ENCODE measurements at places on chromosomes 1 and 21.

- DNase-seq, result no peak
Measured at GRCh38 chr1:39754906-39755504, 16.1 kb downstream of the OXCT2 start.

DNA sequence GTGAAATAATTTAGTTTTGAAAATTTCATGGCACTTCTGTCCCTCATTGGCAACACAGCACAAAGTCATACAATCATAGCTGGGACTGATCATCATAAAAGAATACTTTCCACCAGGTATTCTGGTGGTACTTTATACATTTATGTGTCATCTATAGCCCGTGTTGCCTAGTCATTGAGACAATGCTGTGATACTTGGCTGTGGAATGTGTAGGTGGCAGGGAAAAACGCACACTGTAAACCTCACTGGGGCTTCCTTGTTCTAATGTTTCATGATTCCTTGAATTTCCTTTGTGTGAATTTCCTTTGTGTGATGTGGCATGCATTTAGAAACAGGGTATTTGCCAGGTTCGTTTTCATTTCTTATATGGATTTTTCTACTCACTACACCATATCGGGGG is 118.3 kb downstream of the FMN2 start:
- no peak for DNase-seq

DNA sequence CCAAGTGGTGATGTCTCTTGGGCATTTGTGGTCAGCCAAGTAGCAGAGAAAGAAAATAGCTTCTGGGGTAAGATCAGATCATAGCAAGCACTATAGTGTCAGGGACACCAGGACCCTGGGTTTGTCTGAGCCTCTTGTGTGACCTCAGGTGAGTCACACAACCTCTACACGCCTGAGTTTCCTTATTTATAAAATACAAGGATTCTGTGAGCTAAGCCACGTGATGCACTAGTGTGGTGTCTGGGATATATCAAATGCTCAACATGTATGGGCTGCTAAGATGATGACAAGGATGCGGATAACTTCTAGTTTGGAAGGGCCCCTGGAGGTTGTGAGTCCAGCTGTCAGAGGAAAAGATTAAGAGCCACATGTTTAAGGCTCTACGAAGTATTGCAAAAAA is 24.5 kb upstream of the ZNF436 start:
- no peak for DNase-seq

DNA sequence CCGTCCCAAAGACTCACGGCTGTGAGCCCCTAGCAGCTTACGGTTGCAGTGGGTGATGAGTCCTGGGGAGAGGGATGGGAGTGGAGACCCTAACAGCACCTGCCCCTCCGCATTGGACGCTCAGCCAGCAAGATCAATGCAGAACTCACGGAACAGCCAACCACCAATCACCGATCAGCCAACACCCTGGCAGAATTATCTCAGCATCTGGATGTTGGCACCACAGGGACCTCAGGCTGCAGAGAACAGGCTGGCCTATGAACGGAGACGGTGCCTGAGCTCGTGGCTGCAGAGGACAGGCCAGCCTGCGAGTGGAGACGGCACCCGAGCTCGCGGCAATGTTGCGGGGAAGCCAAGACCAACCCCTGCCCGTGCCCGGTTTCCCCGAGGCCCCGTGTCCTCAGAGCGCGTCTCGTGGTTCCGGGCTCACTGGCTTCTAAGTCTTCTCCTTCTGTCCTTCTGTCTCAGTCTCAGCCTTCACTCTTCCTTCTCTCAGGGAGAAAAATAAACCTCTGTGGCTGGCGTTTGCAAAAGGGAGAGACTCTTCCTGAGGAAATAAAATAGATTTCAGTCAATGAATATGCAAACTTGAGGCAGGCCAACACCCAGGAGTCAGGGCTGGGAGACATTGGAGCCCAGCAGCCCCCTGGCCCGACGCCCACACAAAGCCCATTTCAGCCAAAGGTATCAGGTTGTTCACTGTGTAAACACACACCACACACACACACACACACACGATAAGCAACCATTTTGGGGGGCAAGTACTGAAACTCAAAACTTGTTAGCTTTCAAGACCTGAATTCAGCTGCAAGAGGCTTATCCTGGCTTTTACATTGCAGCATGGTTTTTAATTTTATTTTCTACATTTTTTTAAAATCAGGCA is 67.8 kb downstream of the SIK1 start:
- no peak for DNase-seq

- no peak for DNase-seq
Measured at GRCh38 chr1:21914880-21915640, 22.1 kb downstream of the HSPG2 start.

DNA sequence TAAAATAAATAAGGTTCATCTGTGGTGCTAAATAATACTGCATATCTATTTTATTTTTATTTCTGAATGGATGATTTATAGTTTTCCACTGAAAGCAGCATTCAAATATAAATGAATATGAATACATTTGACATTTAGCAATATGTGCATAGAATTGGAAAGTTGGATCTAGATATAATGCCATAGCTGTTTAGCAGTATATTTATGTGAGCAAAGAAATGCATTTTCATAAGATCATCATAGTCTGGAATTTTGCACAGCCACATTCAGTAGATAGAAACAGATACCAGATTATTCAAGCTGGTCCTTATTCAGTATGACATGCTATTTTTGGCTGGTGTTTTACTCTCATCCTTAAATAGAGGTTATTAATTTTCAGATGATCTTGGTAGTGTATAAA is 46.0 kb downstream of the SNX7 start:
- no peak for DNase-seq

- no peak for DNase-seq
Measured at GRCh38 chr1:40815420-40815819, 31.8 kb downstream of the KCNQ4 start.

DNA sequence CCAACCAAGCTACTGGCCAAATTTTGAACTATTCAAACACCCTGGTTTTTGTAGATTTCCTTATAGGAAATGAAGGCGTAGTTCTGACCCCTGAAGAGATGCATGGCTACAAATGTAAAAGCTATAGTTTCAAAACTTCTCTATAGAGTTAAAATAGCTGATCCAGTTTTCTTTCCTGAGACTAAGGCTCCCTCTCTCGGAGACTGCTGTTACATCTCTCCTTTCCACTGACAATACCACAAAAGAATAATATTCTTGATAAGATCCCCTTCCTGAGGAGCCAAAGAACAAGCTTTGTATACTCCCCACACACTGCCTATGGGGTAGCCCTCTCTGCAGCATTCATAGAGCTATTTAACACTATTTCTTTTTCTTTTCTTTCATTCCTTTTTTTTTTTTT is 6.7 kb upstream of the CFAP126 start:
- no peak for DNase-seq

- DNase-seq, result no peak
Measured at GRCh38 chr1:200473698-200474371, 64.0 kb upstream of the ZNF281 start.

GRCh38 chr1:48093147-48093546 is 96.0 kb upstream of the TRABD2B start:
- no peak for DNase-seq

GRCh38 chr1:114314098-114314497 is 160.4 kb upstream of the SYT6 start:
- no peak for DNase-seq

- DNase-seq, result no peak
Measured at GRCh38 chr1:80375109-80375508, 1368.6 kb upstream of the ADGRL4 start.

- DNase-seq, result no peak
Measured at GRCh38 chr1:10599194-10599861, 124.6 kb downstream of the PEX14 start.

GRCh38 chr1:29349871-29350491 is 113.7 kb downstream of the PTPRU start:
- DNase-seq, result no peak

DNA sequence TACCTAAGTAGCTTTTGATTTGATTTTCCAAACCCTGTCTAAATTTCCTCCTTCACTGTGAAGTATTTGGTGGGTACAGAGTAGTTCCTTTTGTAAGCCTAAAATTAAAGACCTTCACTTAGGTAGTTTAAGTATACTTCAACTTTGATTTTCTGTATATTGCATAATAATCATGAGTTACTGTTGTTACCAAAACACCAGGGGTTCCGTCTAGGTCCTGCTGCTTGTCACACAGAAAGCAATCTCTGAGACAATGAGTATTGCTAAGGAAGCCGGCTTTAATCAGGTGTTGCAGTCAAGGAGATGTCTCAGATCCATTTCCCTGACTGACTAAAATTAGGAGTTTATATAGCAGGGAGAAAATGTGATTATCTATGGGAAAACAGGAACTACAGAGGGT is 15.3 kb downstream of the RPS6KC1 start:
- no peak for DNase-seq

DNA sequence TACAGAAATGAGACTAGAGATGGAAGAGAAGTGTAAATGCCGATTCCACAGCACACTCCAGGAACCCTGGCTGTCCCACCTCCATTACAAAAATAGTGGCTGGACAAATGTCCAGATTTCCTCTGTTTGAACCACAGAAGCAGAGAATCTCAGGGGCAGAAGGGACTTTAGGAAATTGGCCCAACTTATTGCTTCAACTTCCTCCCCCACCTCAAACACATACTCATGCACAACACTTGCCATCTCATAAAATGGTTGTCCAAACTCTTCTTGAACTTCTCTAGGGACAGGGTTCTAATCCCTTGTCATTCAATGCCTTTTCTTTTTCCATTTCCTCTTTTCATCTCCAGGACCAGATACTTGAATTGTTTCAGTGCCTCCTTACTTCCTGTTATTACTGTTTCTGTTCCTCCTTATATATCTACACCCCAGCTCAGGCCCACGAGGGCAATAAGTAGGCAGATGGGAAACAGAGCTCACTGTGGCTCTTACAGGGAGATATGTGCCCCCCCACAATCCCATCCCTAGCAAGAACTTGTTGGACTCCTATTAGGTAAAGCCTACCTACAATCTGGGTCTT is 8.5 kb upstream of the B4GALT3 start:
- DNase-seq, result no peak

GRCh38 chr21:33962290-33962689 is 46.7 kb upstream of the ATP5PO start:
- no peak for DNase-seq

- DNase-seq, result no peak
Measured at GRCh38 chr21:24628046-24628445, 979.2 kb downstream of the MRPL39 start.

DNA sequence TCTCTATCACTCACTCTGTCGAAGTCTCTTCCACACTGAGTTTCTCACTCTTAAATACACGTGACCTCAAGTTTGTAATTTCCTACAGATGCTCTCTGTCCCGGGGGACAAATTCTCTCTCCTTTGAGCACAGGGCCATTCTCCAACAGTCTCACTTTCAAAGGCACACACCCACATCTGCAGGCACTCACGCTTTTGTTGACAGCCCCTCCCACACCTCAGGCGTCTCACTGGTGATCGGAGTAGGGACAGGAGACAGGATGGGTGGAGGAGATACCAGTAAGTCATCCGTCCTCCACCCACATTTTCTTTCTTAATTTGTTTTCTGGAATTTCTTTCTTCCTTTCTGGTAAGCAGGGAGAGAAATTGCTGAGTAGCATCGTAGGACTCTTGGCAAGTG is 40.6 kb upstream of the GREM2 start:
- DNase-seq, result no peak

DNA sequence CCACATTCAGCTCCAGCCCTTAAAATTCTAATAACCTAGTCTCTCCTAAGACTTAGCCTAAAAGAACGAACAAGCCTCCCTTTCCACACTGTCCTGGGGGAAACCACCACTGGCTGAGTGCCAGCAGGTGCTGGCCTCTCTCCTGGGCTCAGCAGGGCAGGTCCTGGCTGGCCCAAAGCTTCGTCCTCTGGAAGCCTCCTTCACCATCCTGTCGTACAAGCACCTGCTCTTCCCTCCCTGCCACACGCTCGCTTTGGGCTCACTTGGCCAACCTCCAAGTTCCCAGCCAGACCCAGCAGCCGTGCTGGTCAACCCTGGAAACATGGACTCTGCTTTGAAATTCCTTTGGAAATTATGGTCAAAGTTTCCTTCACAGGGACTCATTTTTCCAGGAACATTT is 58.2 kb upstream of the SLC25A33 start:
- no peak for DNase-seq

DNA sequence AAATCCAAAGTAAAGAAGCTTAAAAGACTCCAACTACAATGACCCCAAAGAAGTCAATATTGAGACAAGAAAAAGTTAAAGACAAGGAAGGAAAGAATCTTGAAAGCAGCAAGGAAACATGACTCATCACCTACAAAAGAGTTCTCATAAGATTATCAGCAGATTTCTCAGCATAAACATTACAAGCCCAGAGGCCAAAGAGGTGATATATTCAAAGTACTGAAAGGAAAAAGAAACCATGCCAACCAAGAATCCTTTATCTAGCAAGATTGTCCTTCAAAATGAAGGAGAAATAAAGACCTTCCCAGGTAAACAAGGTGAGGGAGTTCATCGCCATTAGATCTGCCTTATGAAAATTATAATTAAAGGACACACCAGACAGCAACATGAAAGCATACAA is 49.8 kb downstream of the CSMD2 start:
- DNase-seq, result no peak

DNA sequence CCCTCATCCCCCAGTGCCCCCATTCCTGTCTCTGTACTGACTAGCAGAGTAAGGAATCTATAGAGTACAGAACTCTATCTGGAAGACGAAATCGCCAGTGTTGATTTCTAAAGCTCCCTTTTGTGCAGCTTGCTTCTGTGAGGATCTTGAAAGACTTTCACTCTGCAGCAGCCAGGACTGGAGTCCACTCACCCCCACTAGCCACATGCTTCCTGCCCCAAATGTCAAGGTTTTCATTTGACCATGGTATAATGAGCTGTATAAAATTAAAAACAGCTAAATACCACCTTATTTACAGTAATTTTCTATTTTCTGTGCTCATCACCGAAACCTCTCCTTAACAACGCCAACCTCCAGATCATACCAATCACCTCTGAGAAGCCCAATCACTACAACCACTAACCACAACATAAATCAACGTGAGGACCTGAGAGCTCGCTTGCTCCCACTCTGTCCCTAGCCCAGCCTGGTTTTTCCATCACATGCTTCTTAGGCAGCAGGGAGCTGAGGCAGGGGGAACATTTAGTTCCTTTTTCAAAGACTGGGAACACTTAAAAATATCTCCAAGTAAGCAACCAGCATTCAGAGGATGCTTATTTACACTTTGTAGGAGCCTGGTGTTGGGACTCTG is 56.1 kb upstream of the IRF2BP2 start:
- no peak for DNase-seq

DNA sequence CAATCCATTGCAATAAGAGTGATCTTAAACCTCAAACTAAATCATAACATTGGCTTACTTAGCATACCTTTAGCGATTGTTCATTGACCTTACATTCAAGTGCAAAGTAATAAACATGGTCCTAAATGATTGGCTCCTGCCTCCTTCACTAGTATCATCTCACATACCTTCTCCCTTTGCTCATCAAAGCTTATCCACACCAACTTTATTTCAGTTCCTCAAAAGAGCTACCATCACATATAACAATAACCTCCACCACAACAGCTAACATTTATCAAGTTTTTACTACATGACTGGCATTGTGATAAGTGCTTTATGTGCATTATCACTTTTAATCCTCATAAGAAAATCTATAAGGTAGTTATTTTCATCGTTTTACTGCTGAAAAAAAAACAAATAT is 198.8 kb downstream of the COL24A1 start:
- DNase-seq, result no peak
